ENCODE measurements at places on chromosomes 4 and X. TPM values are rescaled to one million over a fixed set of nuclear protein-coding genes. Genes with fewer than 3 reads are reported as not detected.
A peak's percentile ranks its signal among the peaks of the same experiment; 100 is the strongest.

DNA sequence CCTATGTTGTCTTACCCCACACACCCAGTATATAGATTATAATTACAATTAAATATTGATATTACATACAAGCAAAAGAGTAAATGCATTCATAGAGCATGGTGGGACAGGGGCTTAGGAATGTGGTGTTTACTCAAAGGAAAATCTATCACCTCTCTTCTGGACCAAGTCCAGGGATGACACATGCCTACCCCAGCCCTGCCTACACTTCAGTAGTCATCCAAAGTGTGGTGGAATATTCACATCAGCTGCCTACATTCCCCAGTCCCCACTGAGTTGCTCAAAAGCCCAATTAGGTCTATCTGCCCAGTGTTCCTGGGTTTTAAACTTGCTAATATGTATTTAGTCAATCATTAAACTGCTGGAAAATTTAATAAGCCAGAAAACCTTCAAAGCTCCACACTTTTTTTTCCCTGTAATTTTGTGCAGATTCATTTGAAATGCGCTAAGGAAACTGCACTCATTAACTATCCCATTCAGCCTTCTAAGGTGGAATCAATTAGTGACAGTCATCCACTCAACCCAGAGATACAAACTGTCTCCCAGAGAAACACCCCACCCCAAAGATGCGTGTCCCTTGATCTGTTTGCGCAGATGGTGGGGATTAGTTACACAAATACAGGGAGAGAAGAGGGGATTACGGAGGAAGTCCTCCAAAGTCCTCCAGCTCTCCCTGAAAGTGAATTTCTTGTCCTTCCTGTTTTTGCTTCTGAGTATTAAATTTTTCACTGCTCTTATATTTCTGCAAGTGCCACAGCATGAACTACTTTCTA, 91.7 kb upstream of the KDR start:
- no peak for DNase-seq

- DNase-seq = no peak
Measured at GRCh38 chr4:170248576-170248975, 158.8 kb upstream of the AADAT start.

SCML1 gene
- total RNA-seq = 11.2 TPM

DNA sequence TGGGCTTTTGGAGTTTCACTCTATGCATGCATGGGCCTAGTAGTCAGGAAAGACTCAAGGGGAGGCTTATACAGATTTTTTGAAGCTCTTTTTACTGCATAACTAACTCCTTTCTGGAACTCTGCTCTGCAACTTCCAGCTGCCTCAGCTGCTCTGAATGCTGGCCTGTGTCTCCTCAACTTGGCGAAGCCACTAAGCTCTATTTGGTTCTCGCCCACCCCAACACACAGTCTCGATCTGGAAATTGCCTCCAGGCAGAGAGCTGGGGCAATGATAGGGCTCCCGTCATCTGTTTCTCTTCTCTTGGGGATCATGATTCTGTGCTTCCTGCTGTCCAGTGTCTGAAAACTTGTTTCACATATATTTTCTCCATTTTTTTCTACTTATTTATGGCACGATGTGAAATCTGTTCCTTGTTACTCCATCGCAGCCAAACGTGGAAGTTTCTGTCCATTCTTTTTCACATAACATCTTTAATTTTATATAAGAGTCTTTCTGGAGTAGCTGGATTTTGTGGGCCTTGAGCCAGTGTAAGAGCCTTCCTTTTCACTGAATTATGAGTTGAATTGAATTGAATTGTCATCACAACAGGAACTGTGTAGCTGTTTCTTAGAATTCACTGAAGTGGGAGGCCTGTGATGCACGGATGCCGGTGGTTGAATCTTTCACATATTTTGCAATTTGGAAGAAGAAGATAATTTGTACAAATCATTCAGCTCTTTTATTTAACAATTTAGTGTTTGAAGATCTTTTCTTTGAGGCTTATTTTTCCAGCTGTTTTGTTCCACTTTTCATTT, 9.0 kb downstream of the ZNF275 start:
- DNase-seq = no peak

DNA sequence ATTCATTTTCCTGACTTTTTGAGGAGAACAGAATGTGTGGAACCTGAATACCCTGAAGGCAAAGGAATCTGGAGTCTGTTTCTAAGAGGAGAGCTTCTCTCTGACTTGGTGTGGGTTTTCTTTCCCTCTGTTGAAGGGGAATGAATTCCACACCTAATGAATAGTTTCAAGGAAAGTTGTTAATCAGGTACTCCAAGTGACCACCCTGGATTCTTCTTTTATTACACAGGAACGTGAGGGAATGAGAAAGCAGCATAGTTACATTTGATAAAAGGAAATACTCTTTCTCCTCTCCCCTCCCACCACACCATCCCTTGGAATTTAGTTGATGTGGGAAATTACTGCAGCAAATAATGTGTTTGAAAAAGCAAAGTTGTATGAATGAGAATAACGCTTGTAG, 29.7 kb downstream of the SLIT2 start:
- no peak for DNase-seq

- no peak for DNase-seq
Measured at GRCh38 chrX:107445146-107445545, 4.3 kb upstream of the FRMPD3 start.

- no peak for DNase-seq
Measured at GRCh38 chr4:144975718-144976117, 122.3 kb downstream of the ANAPC10 start.

DNA sequence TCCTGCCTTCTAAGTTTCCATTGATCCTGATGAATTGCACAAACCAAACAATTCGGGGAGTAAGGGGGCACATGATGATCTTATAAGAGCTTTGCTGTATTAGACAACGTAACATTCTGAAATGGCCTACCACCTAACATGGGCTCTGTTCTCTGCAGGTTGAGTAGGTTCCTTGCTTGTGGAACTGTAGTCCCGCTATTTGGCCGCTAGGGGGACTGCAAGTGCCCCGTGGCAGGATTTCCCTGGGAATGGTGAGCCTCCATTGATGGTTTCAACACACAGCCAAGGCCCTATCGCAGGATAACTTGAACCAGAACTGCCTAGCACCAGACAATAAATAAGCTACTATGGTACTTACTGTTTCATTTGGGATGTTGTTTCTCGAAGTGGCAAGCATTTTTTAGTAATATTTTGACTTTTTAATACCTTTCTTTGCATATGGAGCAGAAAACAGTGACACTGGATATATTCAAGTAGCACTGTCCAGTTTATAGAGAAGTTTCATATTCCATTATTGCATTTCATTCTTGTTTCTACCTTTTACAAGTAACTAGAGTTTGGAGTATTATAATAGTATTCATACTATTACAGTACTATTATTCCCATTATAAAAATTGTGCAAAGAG, 11.9 kb downstream of the AR start:
- peak; percentile 33 for DNase-seq
